ENCODE measurements at places on chromosomes 16 and 17.

DNA sequence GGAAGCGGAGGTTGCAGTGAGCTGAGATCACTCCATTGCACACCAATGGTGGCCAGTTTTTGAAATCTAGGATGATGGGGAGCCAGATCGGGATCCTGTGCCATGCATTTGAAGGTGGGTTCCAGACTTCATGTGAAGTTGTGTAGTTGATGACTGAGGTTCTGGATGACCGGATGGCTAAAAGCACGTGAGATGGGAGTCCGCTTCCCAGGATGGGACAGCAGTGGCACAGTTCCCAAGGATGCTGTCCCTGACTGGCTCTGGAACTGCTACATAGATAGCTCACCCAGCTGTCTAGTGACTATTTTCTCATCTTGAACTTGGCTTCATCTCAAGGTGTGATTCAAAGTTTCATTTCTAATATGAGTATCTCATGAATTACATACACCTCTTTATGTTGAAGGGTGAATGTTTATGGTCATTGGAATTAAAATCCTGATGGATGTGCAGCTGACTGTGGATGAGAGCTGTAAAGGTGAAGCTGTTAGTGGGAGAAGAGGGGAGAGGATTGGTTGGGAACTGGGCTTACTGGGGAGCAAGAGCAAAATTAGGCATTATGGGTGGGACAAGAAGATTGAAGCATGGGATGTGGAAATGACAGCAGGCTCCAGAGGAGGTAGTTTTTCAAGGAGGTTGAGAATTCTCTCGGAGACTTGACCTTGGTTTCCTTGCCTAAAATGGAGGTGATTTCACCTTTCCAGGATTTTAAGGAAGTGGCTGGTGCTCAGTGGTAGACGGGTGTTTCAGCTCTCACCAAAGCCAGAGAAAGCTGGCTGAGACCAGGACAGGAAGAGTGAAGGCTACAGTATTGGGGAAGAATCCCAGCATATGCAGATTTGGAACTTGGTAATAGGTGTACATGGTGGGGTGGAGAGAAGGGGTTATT, 8.2 kb downstream of the TUFM start:
- peak; percentile 27 for DNase-seq

GRCh38 chr16:74030000-74030706, 266.5 kb upstream of the PSMD7 start:
- DNase-seq: no peak

DNA sequence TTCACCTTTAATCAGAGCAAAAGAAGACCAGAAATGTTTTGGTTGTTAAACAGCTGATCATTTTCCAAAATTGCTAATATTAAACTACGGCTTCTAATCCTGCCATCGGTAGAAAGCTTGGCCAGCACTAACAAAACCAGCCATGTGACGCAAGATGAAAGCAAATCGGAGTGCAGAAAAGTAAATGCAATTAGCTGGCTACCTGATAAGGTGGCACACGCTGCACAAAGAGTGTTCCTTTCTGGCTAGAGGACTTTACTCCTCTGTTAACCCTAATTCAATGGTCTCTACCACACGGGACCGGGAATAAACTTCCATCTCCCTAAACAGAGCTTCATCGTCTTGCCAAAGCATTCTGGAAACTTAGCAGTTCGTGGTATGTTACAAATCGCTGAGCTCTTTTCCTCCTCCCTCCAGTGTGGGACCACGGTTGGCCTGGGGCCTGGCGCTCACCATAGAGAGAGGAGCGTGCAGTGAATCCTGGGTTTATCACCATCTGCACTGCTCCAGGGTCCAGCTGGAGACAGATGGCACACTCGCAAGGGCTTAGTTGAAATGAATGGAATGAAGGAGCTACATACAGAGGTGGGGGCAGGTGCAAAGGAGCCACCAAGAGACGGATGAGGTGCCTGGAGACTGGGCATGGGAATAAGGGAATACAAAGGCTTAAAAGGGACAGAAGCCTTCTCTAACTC, 10.1 kb upstream of the COG1 start:
- no peak for DNase-seq

- peak; percentile 79 for DNase-seq
These were observed at the start of gene MRC2 for GRCh38 chr17:62627219-62627903. TSS of gene MRC2 (plus strand) at chr17:62627670. CDS start at chr17:62627803, 133 bp downstream.

GRCh38 chr17:76189741-76190140, 48.7 kb upstream of the FOXJ1 start:
- no peak for DNase-seq

DNA sequence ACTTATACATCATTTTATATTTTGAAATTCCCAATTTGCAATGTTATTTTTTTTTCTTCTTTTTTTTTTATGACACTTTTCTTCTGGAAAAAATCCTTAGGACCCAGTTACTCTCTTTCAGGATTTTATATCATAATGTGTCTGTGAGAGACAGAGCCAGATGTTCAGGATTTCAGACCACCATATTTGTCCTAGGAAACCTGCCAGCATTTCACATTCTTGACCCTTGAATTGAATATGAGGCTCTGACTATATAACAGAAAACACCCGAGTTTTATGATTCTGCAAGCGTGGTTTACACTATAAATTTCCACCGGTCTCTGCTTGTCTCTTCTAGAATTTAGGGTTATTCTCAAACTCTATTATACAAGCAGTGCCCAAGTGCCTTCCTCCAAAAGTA, 621.0 kb downstream of the WWOX start:
- no peak for DNase-seq

DNA sequence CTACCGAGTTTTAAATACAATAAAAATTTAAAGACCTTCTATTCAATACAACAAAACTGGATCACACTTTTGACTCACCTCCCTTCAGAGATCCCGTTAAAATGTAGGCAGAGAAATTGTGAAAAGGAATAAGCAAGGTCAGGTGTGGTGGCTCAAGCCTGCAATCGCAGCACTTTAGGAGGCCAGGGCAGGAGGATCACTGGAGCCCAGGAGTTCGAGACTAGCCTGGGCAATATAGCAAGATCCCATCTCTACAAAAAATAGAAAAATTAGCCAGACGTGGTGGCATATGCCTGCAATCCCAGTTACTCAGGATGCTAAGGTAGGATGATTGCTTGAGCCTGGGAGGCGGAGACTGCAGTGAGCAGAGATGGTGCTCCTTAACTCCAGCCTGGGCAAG, 16.7 kb downstream of the CHST5 start:
- DNase-seq: no peak

DNA sequence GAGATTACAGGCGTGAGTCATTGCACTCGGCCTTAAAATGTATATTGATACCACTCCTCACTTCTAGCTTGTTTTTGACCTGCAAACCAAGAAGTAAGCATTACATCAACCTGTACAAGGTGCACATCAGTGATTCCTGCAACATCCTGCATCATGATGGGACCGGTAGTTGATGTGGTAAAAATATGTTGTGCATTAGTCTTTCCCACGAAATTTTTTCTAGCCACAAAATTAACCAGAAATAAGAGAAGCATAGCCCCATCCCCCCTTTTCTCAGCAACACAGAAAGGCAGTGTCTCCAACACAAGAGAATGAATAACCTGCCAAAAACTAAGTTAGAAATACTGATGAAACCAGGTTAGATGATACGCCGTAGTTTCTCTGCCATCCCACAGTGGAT, 21.1 kb upstream of the NSMCE1 start:
- DNase-seq: no peak

GRCh38 chr17:52157603-52158449, 688 bp downstream of the CA10 start:
- DNase-seq: peak; percentile 5

- DNase-seq: no peak
These were observed 27.0 kb upstream of the RASD1 start for GRCh38 chr17:17523001-17523730.

- no peak for DNase-seq
These were observed 11.3 kb downstream of the COIL start for GRCh38 chr17:56949595-56949994.

DNA sequence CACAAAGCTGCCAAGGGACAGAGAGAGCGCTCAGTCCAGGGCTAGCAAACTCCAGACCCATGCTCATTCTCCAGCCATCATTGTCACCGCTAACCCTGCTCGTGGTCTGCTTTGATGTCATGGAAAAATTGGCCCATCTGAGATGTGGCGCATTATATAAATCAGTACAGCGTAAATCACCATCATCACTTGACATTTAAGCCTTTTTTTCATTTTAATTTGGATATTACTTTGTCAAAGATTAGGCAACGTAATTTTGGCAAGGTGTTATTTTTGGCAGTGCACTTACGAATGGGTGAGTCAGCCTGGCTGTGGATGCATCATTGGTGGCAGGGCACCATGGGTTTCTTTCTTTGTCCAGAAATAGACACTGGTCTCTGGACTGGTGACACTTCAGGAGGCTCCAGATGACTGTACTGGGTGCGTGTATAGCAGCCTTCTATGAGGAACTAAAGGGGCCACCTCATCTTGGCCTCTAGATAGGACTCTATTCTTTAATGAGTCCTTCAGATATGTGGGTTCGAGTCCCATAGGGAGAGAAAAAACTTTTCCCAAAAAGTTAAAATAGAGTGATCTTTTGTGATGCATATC, 166.3 kb downstream of the MSI2 start:
- peak; percentile 54 for DNase-seq

GRCh38 chr16:83231729-83232128, 576.0 kb upstream of the HSBP1 start:
- no peak for DNase-seq

DNA sequence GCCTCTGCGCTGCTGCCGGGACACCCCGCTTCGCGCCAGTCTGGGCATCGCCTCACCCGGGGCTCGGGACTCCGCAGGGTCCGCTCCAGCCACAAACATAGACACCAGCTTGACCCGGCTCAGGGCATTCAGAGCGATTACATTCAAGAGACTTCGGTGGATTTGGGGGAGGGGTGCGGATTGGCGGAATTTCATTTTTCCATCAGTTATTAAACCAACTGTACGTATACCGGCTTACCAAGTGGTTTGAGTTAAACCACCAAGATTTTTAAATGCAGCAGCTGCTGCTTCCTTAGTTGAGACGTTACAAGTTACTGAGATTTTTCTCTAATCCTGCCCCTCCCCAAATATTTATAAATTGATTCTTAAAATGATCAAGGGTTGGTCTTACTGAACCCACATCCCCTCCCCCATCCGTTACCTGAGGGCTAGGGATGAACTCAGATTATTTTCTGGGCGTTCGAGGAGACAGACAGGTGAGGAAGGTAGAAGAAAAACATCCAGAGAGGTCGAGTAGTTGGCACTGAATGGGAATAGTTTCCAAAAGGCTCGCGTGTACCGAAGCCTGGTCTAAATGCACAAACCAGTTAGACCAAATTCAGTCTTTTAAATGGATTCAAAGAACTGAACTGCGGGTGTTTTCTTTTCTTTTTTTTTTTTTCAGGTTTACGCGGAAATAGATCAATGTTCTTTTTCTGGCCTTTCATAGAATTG, 1.5 kb downstream of the CRHR1 start:
- DNase-seq: no peak

GRCh38 chr17:70261170-70261569, 91.8 kb downstream of the KCNJ2 start:
- no peak for DNase-seq

- no peak for DNase-seq
These were observed 69.0 kb downstream of the PLXDC1 start for GRCh38 chr17:39082482-39082881.

- DNase-seq: no peak
These were observed 43.5 kb downstream of the SNX29 start for GRCh38 chr16:12020009-12020408.

GRCh38 chr17:47846716-47847340, 4.1 kb downstream of the SP6 start:
- no peak for DNase-seq

- no peak for DNase-seq
These were observed 18.2 kb downstream of the HIGD1B start for GRCh38 chr17:44865931-44866330.

GRCh38 chr17:38706505-38707216, 1.6 kb downstream of the MLLT6 start:
- DNase-seq: peak; percentile 35

GRCh38 chr17:73972056-73972455, 231.4 kb upstream of the RPL38 start:
- DNase-seq: no peak

DNA sequence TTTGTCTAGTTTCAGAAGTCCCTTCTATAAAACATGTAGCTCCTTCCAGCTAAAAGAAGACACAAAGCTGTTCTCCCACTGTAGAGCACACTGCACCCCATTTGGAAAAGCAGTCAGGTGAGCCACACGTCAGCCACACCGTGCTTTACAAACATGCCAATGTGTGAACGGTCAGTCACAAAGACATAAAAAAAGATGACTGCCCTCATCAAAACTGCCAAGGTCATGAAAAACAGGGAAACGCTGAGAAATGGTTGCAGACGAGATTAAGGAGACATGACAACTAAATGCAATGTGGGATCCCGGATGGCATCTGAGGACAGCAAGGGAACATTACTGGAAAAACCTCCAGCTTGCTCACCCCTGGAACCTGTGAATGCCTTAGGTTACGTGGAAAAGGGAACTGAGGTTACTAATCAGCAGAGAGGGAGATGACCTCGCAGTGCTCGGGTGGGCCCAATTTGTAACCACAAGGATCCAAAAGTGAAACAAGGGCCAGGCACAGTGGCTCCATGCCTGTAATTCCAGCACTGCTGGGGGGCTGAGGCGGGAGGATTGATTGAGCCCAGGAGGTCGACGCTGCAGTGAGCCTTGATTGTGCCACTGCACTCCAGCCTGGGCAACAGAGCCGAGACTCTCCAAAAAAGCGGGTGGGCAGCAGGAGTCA, 8.1 kb downstream of the ANKRD11 start:
- DNase-seq: no peak

DNA sequence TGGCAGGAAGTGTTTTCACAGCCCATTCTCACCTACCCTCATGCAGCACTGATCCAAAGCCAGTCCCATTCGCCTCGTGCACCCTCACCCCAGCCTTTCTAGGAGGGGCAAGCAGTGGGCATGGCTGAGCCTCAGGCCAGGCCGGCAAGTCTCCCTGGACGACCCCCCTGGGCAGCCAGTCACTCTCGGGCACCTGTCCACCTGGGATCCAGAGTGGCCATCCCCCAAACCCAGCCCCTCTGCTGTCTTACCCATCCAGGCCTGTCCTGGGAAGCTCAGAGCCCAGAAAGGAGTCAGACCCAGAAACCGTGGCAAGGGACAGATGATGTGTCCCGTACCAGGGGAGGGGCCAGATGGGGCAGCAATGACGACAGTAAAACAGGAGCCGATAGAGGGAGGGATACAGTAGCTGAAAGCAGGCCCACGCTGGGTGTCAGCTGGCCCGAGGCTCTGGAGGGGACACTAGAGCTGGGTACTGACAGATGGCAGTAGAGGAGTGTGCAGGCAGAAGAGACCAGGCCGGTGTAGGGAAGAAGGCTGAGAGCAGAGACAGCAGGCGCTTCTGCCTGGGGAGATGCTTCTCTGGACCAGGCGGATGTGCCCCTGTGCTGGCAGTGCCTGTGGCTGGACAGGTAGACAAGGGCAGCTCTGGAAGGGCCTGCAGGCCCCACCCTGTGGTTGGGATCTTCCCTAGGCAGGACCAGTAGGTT, 5.8 kb downstream of the CMTM3 start:
- no peak for DNase-seq

- DNase-seq: no peak
These were observed 72.0 kb downstream of the KANSL1 start for GRCh38 chr17:46121165-46121764.

- DNase-seq: peak; percentile 72
These were observed 8.3 kb upstream of the RAB5C start for GRCh38 chr17:42163113-42163512.

- DNase-seq: no peak
These were observed 211.7 kb downstream of the FTO start for GRCh38 chr16:53915452-53916160.
